ENCODE measurements at places on chromosomes 2 and 18. TPM values are rescaled to one million over a fixed set of nuclear protein-coding genes. Genes with fewer than 3 reads are reported as not detected.

Gene GORASP2
- total RNA-seq = 66.8 TPM

GRCh38 chr2:37642907-37643729 lies 28.3 kb downstream of the CDC42EP3 start:
- no peak overlapping the region for H3K4me3 ChIP-seq
- no peak overlapping the region for H3K27ac ChIP-seq
- DNase-seq = no peak
- H3K27me3 ChIP-seq = no peaks in the 10 kb centered on the region
- H3K4me1 ChIP-seq = no peaks in the 10 kb centered on the region

DNA sequence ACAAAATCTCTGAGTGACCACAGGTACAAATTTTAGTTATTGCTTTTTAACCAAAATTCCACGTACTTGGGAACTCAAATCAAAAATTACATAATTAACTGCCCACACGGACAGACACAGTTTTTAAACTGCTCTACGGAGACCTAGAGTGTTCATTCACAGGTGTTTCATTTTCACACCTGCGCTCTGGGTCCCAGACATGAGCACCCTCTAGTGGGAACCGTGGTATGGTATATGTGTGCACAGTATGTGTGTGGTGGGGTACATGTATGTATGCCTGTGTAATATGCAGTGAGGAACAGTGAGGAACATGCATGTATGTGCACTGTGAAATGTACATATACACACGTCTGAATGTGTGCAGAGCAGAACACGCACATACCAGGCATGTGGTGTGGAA lies 65.0 kb downstream of the PPP4R1 start:
- no peaks in the 10 kb centered on the region for H3K36me3 ChIP-seq
- H3K4me1 ChIP-seq = no peaks in the 10 kb centered on the region
- no peaks in the 10 kb centered on the region for H3K27me3 ChIP-seq
- no peak overlapping the region for H3K27ac ChIP-seq

DNA sequence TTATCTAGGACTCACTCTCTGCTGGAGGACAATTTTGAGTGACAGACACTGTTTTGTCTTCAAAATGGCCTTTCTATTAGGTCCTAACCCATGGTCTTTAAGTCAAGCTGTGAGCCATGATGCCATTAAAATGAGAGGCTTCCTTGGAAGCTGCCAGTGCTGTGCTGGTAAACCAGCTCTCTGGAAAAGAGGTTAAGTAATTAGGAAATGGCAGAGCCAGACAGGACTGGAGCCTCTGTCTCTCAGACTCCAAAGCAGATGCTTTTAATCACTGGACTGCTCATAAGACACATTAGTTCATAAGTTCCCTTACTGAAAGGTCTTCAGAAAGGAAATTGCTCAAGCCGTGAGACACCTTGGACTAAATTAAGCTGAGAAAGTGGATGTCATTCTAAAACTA lies 25.8 kb upstream of the LHCGR start:
- no peak for DNase-seq
- H3K27me3 ChIP-seq = no peaks in the 10 kb centered on the region
- H3K27ac ChIP-seq = no peak overlapping the region

- no peaks in the 10 kb centered on the region for H3K36me3 ChIP-seq
- H3K27ac ChIP-seq = no peak overlapping the region
- DNase-seq = no peak
- no peaks in the 10 kb centered on the region for H3K27me3 ChIP-seq
- no peak overlapping the region for H3K4me3 ChIP-seq
- H3K4me1 ChIP-seq = peaks cover 12% of the 10 kb centered on the region
These were observed 54.9 kb downstream of the SH3RF3 start for GRCh38 chr2:109183871-109184270.

Gene SRD5A2
- total RNA-seq = 0.12 TPM

Gene ZNF532
- 101 TPM for total RNA-seq

- peak; percentile 20 for DNase-seq
- no peaks in the 10 kb centered on the region for H3K27me3 ChIP-seq
- H3K4me1 ChIP-seq = peaks cover 3% of the 10 kb centered on the region
- H3K27ac ChIP-seq = no peak overlapping the region
These were observed 41.4 kb downstream of the THUMPD2 start for GRCh38 chr2:39737661-39738060.

Gene B3GNT2
- 12.8 TPM for total RNA-seq

- DNase-seq = no peak
- no peaks in the 10 kb centered on the region for H3K36me3 ChIP-seq
- H3K4me3 ChIP-seq = no peak overlapping the region
- H3K4me1 ChIP-seq = no peaks in the 10 kb centered on the region
- H3K27ac ChIP-seq = no peak overlapping the region
These were observed 82.8 kb upstream of the ZNF521 start for GRCh38 chr18:25434745-25435144.

GRCh38 chr18:76498064-76498463 lies 3.0 kb upstream of the ZNF516 start:
- no peak overlapping the region for H3K27ac ChIP-seq
- DNase-seq = no peak
- no peaks in the 10 kb centered on the region for H3K27me3 ChIP-seq
- H3K36me3 ChIP-seq = no peaks in the 10 kb centered on the region

Gene CNRIP1
- total RNA-seq = 55.7 TPM

DNA sequence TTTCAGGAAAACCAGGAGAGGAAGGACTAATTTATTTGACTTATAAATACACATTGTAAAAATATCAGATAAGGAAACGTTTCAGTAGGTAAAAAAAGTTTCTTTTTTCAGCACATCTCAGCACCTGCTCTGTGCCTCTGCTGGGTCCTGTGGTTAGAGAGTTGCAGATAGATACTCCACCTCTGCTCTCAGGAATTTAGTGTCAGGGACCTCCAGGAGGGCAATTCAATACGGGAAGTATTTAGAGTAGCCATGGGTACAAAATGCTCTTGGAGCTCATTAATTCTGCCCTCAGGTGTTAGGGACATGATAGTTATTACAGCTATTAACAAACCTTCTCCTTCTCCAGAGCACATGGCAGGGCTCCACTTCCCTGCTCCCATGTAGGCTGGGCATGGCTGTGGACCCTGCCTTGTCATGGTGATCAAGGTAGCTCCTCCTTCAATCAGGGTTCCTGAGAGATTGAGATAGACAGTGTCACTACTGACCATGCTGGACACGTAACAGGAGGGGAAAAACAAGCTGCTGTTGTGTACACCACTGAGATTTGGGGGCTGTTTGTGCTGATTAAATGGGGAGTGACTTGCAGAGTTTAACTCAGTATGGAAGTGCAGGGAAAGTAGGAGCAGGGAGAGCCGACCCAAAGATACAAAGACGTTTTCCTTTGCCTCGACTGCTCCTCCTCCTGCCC lies 185.6 kb upstream of the COPS8 start:
- no peaks in the 10 kb centered on the region for H3K4me1 ChIP-seq
- no peaks in the 10 kb centered on the region for H3K27me3 ChIP-seq
- no peak overlapping the region for H3K4me3 ChIP-seq
- no peak for DNase-seq
- no peak overlapping the region for H3K27ac ChIP-seq

- H3K27me3 ChIP-seq = no peaks in the 10 kb centered on the region
- H3K27ac ChIP-seq = no peak overlapping the region
- no peaks in the 10 kb centered on the region for H3K4me1 ChIP-seq
These were observed 81.5 kb downstream of the DPP4 start for GRCh38 chr2:161992531-161992930.

DNA sequence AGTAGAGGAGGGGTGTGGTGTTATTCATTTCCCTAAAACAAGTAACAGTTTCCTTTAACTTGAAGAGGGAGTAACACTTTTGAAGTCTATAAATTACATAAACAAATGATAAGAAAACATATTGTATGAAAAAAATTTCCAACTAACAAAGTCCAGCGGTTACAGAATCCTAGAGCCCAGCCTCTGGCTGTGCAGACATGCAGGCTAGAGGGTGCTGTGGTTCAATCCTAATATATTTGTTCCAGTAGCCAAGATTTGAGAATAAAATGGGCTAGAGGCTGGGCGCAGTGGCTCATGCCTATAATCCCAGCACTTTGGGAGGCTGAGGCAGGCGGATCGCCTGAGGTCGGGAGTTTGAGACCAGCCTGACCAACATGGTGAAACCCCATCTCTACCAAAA lies 56.9 kb downstream of the WDR75 start:
- H3K4me1 ChIP-seq = peaks cover 5% of the 10 kb centered on the region
- no peak overlapping the region for H3K4me3 ChIP-seq
- H3K27ac ChIP-seq = no peak overlapping the region
- H3K27me3 ChIP-seq = no peaks in the 10 kb centered on the region

Gene EVX2
- not detected for total RNA-seq

GRCh38 chr2:24739354-24740025 lies 53.7 kb downstream of the PTRHD1 start:
- no peak for DNase-seq
- no peak overlapping the region for H3K4me3 ChIP-seq
- H3K27ac ChIP-seq = no peak overlapping the region
- no peaks in the 10 kb centered on the region for H3K4me1 ChIP-seq

- H3K27ac ChIP-seq = no peak overlapping the region
- no peaks in the 10 kb centered on the region for H3K27me3 ChIP-seq
- no peaks in the 10 kb centered on the region for H3K4me1 ChIP-seq
- H3K36me3 ChIP-seq = no peaks in the 10 kb centered on the region
- no peak overlapping the region for H3K4me3 ChIP-seq
These were observed 576.9 kb downstream of the CMPK2 start for GRCh38 chr2:6288791-6289190.

GRCh38 chr2:96317584-96317997 lies 7.5 kb upstream of the ITPRIPL1 start:
- no peak overlapping the region for H3K4me3 ChIP-seq
- H3K27ac ChIP-seq = no peak overlapping the region
- DNase-seq = no peak

- H3K27ac ChIP-seq = no peak overlapping the region
- H3K27me3 ChIP-seq = no peaks in the 10 kb centered on the region
- no peak overlapping the region for H3K4me3 ChIP-seq
- H3K4me1 ChIP-seq = no peaks in the 10 kb centered on the region
These were observed 471.4 kb downstream of the DCDC2C start for GRCh38 chr2:4174796-4175195.

- H3K36me3 ChIP-seq = no peaks in the 10 kb centered on the region
- DNase-seq = no peak
- H3K27me3 ChIP-seq = no peaks in the 10 kb centered on the region
- H3K27ac ChIP-seq = no peak overlapping the region
- peaks cover 19% of the 10 kb centered on the region for H3K4me1 ChIP-seq
- H3K4me3 ChIP-seq = no peak overlapping the region
These were observed 18.5 kb upstream of the NFE2L2 start for GRCh38 chr2:177282787-177283572.

Gene MTCL1
- total RNA-seq = 9.6 TPM

DNA sequence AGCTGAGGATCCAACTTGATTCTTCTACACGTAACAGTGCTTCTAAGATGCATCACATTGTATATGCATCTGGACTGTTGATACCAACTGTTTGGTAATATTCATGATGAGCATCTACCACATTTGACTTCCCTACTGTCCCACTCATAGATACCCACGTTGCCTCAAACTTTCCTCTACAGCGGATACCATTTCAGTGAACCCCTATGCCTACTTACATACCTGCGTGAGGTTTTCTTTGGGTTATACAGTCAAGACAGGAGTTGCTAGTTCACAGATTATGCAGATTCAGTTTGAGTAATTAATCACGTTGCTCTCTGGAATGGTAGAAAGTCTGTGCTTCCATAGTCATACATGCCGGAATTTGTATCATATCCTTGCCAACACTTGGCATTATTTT lies 40.0 kb downstream of the EPC2 start:
- DNase-seq = no peak
- H3K36me3 ChIP-seq = no peaks in the 10 kb centered on the region
- no peak overlapping the region for H3K27ac ChIP-seq
- no peak overlapping the region for H3K4me3 ChIP-seq
- H3K27me3 ChIP-seq = no peaks in the 10 kb centered on the region

Gene EDAR
- not detected for total RNA-seq

DNA sequence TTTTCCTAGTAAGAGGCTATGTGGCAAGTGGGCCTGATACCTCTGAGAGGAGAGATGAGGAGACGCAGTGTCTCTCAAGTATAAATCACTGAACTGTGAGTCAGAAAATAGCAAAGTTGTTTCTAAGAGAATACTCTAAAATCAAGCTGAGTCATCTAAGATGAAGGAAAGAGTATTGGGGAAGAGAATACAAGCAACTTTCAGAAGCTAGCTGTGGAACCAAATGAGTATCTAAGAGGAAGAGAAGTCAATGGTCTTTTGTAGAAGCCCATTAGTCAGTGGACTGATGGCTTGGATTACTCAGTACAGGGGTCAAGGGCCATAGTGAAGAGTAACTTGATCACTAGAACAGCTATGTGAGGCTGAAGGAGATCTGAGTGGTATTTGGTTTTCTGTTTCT lies 2.7 kb upstream of the DCC start:
- H3K27ac ChIP-seq = no peak overlapping the region
- H3K27me3 ChIP-seq = no peaks in the 10 kb centered on the region
- no peak for DNase-seq
- H3K4me3 ChIP-seq = no peak overlapping the region
- no peaks in the 10 kb centered on the region for H3K36me3 ChIP-seq

DNA sequence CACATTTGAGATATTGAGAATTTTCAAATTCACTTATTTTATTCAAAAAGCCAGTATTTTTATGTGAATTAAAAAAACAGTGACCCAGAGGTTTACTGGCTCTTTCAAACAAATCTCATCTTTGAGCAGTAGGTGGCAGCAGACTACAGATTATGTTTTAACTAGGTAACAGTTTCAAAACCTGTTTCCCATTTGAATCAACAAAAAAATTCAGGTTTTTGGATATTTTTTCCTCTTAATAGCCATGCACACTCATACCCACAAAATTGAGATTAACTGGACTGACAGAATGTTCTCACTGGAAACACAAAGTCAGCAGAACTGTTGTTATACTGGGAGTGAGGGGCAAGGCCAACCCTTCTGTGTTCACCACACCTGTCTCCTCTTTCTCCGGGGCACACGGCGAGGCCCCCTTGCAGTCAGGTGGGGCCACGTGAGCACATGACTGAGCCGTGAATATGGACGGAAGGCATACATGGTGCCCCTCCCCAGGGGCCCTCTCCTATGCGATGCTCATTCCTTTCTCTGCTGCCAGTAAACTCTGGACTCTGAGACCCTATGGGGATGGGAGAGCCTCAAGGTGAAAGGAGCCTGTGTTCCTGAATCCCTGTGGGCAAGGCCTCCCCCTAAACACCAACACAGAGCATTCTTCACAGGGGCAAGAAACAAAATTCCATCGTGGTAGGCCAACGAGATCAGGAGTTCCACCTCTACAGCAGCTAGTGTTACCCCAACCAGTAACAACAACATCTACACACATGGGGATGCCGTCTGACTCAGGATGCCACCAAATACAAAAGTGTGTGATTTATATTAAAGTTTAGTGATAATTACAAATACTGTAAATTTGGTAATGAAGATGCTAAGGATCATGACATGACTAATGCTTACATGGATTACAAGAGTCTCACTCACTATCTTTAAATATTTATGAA lies 80.4 kb downstream of the LPIN2 start:
- H3K27ac ChIP-seq = no peak overlapping the region
- H3K4me3 ChIP-seq = no peak overlapping the region
- no peaks in the 10 kb centered on the region for H3K36me3 ChIP-seq
- H3K27me3 ChIP-seq = no peaks in the 10 kb centered on the region
